ENCODE measurements at places on chromosomes 16 and 17.

DNA sequence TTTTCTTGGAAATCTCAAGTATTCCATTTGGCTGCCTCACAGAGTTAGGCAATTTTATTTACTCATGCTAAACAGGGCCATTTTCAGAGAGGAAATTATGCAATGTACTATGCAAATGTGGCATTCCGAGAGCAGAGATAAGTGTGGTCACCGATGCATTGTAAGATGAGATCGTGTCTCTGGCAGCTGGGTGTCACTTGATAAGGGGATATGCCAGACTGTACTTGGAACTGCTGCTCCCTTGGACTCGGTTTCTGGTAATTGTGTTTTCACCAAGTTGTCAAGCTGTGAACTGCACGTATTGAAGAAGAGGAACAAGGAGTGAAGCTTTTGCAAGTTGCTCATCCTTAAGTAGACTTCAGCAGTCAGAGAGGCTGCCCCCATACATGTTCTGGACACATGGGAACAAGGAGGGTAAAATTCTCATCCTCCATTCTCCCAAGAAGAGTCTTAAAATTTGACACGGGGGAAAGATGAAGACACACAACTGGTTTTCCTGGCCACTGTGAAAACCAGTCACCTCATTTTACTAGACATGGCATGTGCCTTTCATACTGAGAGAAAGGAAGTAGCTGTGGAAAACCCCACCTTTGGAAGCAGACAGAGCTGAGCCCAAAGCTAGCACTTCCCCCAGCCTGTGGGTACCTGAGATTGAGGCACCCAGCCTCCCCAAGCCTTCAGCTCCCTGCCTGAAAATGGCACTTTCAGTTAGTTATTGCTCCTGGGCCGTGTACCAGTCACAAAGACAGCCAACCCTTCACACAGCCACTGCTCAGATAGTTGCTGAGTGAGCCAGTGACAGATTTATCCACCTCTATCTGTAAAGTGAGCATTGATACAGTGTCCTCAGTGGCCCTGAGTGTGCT is 150.7 kb downstream of the SOCS1 start:
- peak; percentile 55 for DNase-seq

- DNase-seq, result no peak
These were observed 27.9 kb downstream of the MYOCD start for GRCh38 chr17:12693640-12694039.

DNA sequence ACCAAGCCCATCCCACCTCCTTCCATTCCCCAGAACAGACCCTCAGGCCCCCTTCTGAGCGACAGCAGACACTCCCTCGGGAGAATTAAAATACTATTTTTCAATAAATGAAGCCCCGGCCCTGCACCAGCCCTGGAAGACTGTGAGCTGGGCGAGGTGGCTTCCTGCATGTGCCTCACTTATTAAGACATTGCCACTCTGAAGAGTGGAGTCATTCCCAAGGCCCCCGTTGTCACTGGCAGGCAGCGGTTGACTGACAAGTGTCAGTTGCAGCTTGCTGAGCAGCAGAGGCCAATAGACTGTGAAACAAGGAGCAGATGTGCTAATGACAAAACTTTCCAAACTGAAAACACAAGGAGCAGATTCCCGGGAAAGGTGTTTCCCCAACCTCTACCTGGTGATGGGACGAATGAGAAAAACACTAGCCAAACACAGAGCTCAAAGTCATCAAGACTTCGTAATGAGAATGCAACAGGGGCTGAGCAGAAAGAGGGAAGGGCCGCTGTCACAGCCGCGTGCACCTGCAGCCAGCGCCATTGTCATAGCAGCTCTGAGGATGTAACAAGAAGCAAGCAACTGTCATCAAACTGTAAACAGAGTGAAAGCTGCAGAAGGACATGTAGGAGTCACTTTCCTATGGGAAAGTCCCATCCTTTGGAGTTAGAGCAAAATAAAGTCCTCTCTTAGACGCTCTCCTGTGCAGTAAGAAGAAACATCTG is 232.1 kb downstream of the C16orf78 start:
- no peak for DNase-seq

DNA sequence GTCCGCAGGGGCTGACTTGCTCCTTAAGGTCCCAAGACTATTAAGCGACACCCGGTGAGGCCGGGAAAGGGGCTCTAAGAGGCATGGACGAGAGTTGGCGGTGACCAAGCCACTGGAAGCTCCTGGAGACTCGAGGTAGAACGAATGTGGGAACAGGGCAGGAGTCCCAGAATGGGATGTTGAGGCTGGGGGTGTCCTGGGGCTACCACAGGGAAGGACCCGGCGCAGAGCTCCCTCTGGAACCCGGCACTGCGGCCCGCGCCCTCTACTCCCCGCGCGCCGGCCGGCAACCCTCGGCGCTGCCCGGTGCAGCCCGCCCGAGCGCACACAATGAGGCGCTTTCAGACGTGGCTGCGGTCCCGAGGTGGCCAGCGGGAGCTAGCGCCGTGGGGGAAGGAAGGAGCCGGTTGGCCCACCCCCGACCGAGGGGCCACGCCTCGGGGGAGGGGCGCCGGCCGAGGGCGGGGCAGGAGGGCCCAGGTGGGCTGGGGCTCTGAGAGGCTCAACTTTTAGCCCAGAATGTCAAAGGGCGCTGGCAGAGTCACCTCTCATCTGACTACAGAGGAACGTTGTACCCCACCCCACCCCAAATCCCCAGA is at the start of gene CHST6:
Gene CHST6, minus strand, starts transcription at position 366 of the 599 bp plus-strand sequence. CDS start 15,613 bp downstream, outside the sequence.
- DNase-seq, result peak; percentile 50

- no peak for DNase-seq
These were observed 17.3 kb upstream of the HEXD start for GRCh38 chr17:82400830-82401229.

- DNase-seq, result peak; percentile 94
These were observed 76.0 kb downstream of the ABCC1 start for GRCh38 chr16:16025214-16025968.

- no peak for DNase-seq
These were observed 1259.0 kb upstream of the GOT2 start for GRCh38 chr16:59993101-59993500.

DNA sequence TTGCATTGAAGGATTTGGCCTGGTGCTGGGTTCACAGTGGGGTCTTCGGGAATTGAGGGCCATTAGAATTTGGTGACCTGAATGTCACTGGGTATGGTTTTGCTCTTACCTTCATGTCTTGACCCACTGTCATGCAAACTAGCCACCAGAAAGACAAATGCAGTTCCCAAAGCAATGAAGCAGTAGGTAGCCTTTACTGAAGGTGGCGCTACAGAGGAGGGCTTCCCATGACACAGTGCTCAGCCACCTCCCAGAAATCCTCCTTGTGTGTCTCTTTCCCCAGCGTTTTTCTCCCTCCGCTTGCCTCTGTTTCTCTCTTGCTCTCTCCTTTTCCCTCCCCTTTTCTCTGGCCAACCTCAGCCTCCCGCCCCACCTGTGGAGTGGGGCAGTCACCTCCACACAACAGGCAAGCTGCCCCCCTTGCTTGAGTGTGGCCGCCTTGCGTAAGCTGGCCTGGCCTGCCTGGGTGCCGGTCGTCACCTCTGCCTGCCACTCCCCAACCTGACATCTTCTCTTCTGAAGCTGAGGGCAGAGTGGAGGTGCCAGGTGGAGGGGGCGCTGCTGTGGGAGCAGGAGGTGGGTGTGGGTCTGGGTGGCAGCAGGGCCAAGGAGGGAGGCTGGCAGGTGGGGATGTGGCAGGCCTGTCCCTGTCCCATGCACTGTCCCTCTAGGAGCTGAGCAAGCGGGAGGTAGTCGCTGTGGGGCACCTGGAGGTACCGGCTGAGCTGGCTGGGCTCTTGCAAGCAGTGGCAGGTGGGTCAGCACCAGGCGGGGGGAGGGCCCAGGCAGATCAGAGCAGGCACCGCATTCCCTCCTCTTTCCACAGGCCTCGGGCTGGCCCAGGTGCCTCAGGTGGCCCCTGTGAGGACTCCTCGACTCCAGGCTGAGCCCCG is 34.7 kb downstream of the MYO15A start:
- DNase-seq, result peak; percentile 31

GRCh38 chr17:9956474-9957131 is 51.5 kb upstream of the RCVRN start:
- no peak for DNase-seq

DNA sequence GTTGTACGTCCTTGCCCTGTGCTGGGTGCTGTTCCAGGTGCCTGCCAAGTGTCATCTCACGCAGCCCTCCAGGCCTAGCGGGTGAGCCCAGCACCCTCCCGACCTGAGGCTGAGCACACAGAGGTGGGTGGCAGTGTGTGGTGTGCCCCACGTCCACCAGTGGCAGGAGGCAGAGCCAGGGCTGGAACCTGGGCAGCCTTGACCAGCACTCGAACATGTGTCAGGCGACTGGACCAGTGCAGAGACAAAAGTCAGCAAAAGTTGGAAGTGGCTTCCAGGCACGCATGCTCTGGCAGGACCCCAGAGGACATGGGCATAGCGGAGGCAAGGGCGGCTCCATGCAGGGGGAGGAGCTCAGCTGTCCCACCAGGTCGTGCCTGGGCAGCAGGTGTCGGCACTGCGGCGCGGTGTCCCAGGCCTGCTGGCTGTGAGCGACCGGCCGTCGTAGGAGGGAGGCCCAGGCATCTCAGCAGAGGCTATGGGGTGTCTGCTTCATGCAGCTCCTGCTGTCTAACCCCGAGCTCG is 35.8 kb downstream of the COX4I1 start:
- DNase-seq, result no peak

GRCh38 chr16:12340151-12340733 is 363.7 kb downstream of the SNX29 start:
- DNase-seq, result peak; percentile 44

- no peak for DNase-seq
These were observed 12.5 kb upstream of the RBBP6 start for GRCh38 chr16:24526701-24527495.

DNA sequence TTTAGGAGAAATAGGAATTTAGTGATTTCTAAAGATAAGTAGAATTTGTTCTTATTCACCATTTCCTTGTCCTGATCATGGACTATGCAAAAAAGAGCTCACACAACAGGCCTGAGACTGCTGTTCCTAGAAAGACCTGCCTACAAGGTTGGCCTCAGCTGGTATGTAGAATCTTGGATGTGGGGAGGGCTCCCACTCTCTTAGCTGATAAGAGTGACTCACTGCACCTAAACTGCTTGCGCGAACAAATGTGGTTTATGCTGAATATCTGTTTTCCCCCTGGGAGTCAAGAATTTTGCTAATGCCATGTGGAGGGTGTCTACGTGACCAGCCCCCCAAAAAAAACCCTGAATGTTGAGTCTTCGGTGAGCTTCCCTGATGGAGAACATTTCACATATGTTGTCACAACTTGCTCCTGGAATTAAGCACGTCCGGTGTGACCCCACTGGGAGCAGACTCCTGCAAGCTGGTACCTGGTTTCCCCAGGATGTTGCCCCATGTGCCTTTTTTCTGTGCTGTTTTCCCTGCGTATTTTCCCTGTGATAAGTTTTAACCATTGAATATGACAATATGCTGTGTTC is 68.8 kb upstream of the HSBP1 start:
- DNase-seq, result no peak

DNA sequence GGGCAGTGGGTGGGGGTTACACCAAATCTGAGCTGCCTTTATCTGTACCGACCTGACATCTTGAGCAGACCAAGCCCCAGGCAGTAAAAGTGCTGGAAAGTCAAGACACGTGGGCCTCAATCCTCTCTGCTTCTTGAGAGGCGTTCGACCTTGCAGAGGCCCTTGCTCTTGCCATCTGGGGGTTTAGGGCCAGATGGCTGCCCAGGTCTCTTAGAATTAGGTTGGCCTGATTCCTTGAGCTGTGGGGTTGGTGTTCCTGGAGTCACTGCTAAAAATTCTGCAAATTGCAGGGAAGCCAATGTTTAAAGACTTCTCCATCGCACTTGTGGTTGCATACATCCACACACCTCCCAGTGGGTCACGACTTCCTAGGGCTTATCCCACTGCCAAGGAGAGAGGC is 238.2 kb upstream of the ASIC2 start:
- DNase-seq, result no peak

GRCh38 chr17:36675250-36675649 is 73.9 kb downstream of the MRM1 start:
- DNase-seq, result no peak

GRCh38 chr16:62752854-62753253 is 716.6 kb upstream of the CDH8 start:
- DNase-seq, result no peak

- DNase-seq, result peak; percentile 73
These were observed 1.3 kb upstream of the TUBB3 start for GRCh38 chr16:89921702-89922476.

DNA sequence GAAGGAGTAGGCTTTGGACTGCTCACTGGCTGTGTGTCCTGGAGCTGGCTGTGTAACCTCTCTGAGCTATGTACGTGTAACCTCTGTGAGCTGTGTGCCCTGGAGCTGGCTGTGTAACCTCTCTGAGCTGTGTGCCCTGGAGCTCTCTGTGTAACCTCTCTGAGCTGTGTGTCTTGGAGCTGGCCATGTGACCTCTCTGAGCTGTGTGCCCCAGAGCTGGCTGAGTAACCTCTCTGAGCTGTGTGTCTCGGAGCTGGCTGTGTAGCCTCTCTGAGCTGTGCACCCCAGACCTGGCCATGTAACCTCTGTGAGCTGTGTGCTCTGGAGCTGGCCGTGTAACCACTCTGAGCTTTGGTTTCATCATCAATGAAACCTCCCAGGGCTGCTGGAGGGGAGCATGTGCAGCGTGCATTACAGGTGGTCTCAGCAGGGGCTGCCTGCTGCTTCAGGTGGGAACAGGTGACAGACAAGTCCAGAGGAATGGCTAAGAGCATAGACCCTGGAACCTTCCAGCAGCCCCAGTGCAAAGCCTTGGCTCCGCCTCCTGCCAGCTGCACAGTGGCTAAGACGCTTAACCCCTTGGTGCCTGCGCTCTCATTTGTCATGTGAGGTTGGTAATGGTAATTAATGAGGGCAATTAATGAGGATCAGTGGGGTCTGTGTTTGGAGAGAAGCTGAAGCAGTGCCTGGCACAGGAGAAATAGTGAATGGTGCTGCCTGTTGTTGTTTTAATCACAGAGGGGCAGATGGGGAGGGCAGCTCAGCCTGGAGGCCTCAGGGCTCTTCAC is 86.7 kb downstream of the KATNIP start:
- DNase-seq, result no peak

DNA sequence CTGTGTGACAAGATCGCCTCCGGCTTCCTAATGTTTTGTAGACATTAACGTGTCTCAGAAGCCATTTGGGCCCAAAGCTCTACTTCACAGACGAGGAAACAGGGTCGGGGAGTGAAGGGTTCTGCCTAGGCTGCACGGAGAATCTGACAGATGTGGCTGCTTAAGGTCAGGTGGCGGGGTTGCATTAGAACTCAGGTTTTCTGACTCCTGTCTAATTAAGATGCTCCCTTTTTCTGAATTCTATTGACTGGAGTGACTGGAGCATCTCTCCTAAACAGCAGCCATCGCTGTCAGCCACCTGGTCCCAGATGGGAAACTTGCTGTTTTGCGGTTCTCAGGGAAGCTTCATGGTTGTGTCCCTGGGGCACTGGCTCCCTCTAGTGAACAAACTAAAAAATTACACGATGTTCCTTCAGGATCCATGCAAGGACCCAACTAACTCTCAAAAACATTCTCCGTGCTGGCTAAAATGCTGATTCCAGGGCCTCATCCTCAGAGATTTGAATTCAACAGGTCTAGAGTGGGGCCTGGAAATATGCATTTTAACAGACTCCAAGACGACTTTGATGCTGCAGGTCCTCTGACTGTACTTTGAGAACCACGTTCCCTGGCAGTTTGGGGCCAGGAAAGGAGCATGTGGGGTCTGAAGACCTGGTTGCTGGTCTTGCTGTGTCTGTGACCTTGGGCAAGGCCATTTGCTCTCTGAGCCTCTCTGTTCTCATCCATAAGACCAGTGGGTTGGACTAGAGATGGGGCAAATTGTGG is 117.4 kb downstream of the IRF8 start:
- DNase-seq, result peak; percentile 73

Data from lung microvascular endothelial cell (primary cell).